Right atrium auricular region (tissue), 2 donors: ENCODE measurements at places on chromosomes 2 and 18.

DNA sequence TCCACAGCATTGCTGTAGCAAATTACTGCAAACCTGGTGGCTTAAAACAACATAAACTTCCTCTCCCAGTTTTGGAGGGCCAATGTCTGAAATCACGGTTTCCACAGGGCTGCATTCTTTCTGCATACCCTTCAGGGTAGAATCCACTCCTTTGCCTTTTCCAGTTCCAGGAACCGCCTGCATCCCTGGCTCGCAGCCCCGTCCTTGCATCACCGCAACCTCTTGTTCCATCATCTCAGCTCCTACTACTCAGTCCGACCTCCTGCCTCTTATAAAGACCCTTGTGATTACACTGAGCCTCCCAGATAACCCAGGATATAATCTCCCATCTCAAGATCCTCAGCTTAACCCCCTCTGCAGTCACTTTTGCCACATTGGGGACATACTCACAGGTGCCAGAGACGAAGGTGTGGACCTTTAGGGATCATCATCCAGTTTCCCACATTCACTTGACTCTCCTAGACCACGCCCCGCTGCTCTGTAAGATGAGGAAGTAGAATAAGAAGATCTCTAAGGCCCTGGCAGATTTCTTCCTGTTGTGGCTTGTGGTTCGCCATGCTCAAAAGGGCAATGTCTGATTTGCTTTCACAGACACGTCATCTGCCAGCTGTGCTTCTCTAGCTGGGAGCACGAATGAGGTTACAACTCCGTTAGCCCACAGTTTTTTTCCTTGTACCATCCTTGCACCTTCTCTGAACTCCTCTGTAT is 103.6 kb upstream of the AGAP1 start:
- no peak for DNase-seq

DNA sequence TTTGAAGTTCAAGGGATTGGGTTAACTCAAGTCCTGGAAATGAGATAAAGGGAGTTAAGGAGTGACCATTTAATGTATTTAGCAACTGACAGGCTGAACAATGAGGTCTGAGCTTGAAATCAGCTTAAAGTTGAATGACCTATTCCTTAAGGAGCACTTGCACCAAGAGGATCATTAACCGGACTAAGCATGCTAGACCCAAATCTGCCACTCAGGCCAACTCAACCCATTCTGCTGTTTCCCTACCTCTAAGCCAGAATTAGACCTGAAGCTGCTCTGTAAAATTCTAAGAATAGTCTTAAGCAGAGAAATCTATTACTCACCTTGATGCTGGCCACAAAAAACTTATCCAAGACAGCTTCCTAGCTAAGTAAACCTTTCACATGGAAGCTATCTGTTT is 59.8 kb downstream of the SPRED2 start:
- DNase-seq = no peak

DNA sequence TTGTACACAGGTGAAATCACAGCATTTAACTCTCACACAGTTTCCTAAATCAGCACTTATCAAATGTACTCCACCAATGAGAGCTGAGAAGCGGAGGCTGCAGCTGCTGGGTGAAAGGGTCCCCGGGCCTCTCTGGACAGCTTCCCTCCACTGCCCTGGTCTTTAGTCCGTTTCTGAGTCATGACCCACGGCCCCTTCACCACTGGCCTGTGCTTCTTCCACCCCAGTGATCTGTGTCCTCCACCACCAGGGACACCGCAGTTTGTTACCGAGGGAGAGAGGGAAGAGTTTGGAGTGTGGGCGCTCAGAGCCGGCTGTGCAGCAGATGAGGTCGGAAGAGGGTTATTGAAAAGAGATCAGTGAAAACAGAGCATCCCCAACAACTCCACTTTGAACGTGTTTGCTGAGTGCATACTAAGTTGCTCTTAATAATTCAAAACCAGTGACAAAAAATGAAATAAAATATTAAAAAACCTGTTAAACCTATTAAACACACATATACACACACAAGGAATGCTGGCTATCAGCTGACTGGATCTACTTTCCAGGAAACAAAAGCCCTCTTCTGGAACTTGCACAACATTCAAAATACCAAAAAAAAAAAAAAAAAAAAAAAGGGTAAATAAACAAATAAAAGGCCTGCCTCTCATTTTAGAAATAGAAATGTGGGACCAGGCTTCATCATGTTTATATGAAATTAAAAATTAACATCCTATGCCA is 54.1 kb downstream of the PXDN start:
- DNase-seq = no peak

- no peak for DNase-seq
Measured at GRCh38 chr2:240584486-240585031, 2.0 kb upstream of the CAPN10 start.
